ENCODE measurements at places on chromosomes 12 and 14. TPM values are rescaled to one million over a fixed set of nuclear protein-coding genes. Genes with fewer than 3 reads are reported as not detected.

- no peak for DNase-seq
Observed at GRCh38 chr14:95499354-95499750, 17.1 kb downstream of the SYNE3 start.

GRCh38 chr14:36941783-36942521, 230.5 kb downstream of the SLC25A21 start:
- DNase-seq, result peak; percentile 48

GRCh38 chr14:32022525-32022924, 54.6 kb upstream of the ARHGAP5 start:
- no peak for DNase-seq

GRCh38 chr12:53952871-53953734, 1.6 kb upstream of the HOXC12 start:
- DNase-seq, result no peak

GRCh38 chr14:55545779-55546178, 34.2 kb upstream of the KTN1 start:
- no peak for DNase-seq

The CACNA2D4 gene
- polyA plus RNA-seq, result 1.8 TPM

Data from heart left ventricle (tissue), 16 donors.